Bone marrow (tissue), 2 donors: ENCODE measurements at places on chromosomes 3 and 15.

DNA sequence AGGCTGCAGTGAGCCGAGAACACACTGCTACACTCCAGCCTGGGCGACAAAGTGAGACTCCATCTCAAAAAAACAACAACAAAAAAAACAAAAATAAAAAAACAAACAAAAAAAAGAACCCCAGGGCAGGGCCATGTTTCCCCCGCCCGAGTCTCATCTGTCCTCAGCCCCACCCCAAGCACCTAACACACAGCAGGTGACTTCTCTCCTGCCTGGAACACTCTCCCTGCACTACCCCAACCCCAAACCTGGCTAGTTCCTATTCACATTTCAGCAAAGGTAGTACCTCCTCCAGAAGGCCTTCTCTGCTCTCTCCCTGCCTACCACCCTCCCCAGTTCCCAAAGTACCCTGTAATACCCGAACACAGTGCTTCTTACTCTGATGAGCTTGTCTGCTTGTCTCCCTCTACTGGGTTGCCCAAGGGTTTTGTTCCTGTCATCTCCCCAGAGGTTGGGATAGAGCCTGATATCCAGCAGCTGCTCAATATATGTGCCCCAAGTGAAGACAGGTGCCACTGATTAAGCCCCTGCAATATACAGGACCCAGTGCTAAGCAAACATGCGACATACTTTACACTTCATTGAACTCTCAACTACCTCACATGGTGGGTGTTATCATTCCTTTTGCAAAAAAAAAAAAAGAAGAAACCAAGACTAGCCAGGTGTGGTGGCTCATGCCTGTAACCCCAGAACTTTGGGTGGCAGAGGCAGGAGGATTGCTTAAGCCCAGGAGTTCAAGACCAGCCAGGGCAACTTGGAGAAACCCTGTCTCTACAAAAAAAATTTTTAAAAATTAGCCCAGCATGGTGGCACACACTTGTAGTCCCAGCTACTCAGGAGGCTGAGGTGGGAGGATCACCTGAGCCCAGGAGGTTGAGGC, 103.6 kb downstream of the DAPK2 start:
- DNase-seq, result no peak

DNA sequence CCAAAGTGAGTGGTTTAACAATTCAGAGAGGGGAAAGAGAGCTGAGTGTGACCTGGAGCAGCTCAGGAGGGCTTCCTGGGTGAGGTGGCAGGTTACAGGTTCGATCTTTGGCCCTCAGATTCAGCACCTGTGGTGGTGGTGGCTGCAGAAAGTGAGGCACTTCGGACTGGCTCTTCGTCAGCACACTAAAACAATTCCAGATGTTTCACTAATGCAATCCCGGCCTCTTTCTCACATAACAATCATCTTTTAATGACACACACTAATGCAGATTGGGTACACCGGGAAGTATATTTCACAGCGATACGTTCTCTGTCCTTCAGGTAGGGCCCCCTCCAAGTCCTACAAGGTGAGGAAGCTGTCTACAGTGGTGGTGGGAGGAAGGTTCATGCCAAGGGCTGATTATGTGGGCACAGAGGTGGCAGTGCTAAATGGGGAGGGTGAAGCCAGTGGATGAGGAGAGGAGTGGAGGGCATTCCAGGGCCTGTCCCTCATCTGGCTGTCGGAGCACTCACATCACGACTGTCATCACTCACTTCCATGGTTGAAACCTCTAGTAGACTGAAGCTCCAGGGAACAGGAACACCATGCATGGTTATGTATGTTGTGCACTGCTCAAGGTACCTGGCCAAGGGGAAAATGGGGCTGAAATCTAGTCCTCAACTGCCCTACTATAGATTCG, 171.1 kb downstream of the RAB11A start:
- DNase-seq, result no peak

DNA sequence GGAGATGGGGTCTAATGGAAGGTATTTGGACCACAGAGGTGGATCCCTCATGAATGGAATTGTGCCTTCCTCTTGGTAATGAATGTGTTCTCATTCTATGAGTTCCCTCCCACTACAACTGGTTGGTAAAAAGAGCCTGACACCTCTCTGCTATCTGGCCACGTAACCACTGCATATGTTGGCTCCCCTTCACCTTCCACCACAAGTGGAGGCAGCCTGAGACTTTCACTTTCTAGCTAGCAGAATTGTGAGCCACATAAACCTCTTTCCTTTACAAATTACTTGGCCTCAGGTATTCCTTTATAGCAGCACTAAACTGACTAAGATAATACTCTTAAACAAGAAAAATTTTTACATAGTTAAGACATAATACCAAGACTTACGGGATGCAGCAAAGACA, 155.3 kb downstream of the NR1I2 start:
- DNase-seq, result peak; percentile 5

- DNase-seq, result no peak
These were observed 113.3 kb upstream of the PHLDB2 start for GRCh38 chr3:111745786-111746185.

DNA sequence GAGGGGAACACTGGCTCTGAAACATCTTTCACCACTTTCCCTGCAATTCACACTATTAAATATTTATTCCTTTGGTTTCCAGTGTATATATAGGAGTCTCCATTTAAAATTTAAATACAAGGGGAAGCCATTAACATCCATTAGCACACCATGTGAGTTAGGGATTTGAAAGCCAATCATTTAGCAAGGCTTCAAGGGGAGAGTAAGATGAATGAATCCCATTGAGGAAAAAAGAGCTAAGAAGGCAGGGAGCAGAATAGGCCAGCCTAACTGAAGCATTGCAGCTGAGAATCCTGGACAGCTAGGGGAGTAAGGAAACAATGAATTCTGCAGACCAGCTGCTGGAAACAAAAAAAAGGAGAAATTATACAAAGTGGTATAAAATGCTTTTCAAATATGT, 426.1 kb downstream of the IL5RA start:
- DNase-seq, result no peak

DNA sequence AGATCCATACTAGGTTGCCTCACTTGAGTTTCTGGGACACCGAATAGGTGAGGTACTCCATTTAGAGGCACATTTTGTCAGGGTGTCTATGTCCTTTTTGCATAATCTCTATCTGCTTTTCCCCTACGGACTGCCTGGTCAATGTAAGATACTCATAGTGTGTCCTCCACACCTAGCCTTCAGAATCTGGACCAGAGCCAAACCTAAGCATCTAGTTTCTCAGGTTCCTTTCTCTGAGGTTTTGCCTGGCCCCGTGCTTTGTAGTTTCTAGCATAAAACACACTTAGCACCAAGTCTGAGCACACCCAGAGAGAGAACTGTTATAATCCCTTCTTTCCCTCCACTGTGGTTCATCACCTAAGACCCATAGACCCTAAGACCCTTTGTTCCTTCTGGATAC, 105.9 kb upstream of the MLF1 start:
- no peak for DNase-seq

- DNase-seq, result no peak
These were observed 118.1 kb downstream of the EDEM1 start for GRCh38 chr3:5305684-5305989.

DNA sequence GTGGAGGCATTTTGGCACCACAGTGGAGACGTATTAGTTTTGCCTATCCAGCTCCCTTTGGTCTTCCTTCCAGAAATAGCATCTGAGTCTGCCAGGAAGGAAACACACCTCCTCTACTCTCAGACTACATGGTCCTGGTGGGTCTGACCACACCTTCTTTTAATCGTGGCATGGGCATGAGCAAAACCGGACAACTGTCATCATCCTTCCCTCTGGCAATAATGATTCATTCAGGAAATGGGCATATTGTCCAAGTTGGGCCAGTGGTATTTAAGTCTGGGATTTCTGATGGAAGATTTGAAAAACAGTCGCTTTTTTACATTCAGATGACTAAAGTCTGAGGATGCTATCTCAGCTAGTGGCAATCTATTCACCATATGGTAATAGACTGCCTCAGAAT, 601.0 kb upstream of the ADAMTS9 start:
- DNase-seq, result no peak

DNA sequence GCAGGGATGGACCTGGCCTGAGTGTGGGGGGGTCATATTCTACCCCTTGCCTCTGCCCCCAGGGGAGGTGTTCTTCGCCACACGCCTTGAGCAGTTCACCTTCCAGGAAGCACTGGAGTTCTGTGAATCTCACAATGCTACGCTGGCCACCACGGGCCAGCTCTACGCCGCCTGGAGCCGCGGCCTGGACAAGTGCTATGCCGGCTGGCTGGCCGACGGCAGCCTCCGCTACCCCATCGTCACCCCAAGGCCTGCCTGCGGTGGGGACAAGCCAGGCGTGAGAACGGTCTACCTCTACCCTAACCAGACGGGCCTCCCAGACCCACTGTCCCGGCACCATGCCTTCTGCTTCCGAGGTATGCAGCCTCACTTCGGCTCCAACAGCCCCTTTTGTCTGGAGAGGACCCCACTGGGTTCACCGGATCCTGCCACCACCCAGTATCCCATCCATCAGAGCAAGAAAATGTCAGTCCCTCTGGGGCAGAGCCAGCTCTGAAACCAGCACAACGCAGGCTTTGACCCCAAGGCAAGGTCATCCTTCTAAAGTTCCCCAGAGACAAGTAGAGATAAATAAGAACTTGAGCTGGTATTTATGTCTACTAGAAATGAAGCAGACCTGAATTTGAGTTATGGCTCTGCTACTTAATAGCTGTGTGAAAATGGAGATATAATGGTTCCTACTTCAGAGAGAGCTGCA, 45.8 kb downstream of the HAPLN3 start:
- no peak for DNase-seq

- no peak for DNase-seq
These were observed 1.3 kb downstream of the DENND4A start for GRCh38 chr15:65790694-65791334.

DNA sequence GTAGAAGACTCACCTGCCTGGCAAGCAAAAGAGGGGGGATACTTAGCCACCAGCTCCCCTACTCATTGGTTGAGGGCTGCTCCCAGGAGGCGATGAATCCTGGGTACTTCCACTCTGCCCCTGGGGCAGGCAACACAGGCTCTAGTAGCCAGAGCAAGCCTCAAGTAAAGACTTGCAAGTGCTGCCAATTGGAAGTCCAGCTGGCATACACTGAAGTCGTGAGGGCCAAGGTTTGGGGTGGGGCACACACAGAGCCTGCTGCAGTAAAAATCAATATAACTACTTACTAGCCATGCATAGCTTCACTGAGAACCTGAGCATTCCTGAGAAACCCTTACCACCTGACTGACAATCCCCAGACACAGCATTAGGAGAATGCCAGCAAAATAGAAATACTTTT, 123.0 kb upstream of the EIF1B start:
- DNase-seq, result no peak

DNA sequence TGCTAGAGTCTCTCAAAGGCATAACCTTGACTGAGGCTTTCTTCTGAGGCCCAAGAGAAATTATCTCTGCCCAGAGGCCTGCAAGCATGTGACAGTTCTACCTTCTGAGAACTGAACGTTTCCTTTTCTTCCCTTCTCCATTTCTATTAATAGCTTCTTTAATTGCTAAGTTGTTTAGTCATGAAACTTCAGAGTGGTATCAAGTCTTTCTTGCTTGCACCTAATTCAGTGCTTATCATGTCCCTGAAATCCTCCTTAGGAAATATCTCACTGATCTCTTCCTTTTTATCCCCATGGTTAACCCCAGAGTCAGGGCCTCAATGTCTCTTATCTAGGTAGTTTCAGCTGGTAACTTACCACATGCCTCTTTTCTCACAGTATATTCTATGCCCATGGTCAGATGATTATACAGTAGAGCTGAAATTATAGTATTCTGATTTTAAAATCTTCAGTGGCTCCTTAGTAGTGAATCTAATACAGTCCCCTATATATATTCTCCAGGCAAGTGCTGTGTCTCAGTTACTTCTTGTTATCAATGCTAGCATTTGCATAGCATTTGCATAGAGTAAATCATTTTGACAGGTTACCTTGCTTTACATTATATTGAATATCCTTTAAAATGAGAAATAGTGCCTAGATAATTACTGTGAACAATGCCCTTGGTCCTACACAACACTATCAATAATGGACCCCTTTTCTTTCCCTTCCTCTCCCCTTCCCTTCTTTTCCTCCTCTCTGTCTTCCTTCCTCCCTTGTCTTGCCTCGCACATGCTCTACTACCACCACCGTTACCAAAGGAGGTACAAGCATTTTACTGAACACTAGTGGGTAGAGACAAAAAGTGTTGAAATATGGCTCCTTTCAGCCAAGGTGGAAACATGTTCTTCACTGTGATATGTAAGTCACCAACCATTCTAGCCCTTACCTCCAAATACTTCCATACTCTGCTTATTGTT, 33.0 kb downstream of the KBTBD8 start:
- peak; percentile 21 for DNase-seq

DNA sequence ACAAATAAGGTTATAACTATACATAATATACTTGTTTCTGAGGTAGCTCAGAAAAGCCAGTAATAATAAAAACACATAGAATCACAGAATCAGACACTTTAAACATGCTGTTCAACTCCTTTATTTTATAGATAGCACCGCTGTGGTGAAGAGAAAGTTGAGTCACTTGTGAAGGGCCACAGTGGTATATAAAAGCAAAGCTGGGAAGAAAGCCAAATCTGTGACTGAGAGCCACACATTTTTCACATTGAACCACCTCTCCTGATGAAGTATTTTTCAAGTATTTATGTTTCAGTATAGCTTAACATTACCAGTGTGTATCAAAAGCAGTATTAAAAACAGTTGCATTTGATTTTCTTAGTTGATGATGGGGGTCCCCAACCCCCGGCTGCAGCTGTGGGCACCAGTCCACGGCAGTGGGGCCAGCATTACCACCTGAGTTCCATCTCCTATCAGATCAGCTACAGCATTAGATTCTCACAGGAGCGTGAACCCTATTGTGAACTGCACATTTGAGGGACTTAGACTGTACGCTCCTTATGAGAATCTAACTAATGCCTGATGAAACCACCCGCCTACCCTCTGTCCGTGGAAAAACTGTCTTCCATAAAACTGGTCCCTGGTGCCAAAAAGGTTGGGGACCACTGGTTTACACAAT, 46.2 kb downstream of the TBL1XR1 start:
- no peak for DNase-seq

- no peak for DNase-seq
These were observed 89.7 kb upstream of the SLC4A7 start for GRCh38 chr3:27573780-27574437.

DNA sequence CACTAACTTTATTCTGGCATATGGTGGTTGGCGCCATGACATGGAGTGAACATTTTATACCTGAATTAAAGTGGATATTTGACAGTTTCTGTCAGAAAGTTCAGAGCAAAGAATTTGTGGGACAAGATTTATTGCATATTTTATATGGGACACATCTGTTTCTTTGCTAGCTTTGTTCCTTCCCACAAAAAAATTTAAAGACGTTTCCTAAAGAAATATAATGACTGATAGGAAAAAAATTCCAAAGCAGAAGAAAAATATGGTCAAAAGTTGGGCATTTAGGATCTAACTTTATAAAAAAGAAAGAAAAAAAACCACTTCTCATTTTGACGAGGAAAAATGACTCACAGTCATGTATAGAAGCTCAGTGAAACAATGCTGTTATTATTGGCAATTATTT, 101.6 kb downstream of the GREM1 start:
- no peak for DNase-seq

- DNase-seq, result no peak
These were observed 351.8 kb downstream of the ZIC1 start for GRCh38 chr3:147760941-147761340.
